ENCODE measurements at places on chromosomes 13 and 19. TPM values are rescaled to one million over a fixed set of nuclear protein-coding genes. Genes with fewer than 3 reads are reported as not detected.
A peak's percentile ranks its signal among the peaks of the same experiment; 100 is the strongest.

Gene ZNF528
- 44.6 TPM for total RNA-seq

Gene SIAH3
- 1.5 TPM for total RNA-seq

Gene CEACAM21
- 48.7 TPM for total RNA-seq

Gene CCDC122
- 4.7 TPM for total RNA-seq

Gene C1QTNF9
- not detected for total RNA-seq

Gene FCAR
- not detected for total RNA-seq

Gene CGB7
- total RNA-seq: not detected

Gene LIM2
- not detected for total RNA-seq

Gene WTIP
- 0.39 TPM for total RNA-seq

Gene TNNT1
- not detected for total RNA-seq

- no peak for DNase-seq
- peaks cover 4% of the 10 kb centered on the region for H3K36me3 ChIP-seq
- no peaks in the 10 kb centered on the region for H3K27me3 ChIP-seq
- no peak overlapping the region for H3K4me3 ChIP-seq
- peaks cover 95% of the 10 kb centered on the region for H3K4me1 ChIP-seq
These were observed 7.9 kb downstream of the UPF1 start for GRCh38 chr19:18839465-18840287.

DNA sequence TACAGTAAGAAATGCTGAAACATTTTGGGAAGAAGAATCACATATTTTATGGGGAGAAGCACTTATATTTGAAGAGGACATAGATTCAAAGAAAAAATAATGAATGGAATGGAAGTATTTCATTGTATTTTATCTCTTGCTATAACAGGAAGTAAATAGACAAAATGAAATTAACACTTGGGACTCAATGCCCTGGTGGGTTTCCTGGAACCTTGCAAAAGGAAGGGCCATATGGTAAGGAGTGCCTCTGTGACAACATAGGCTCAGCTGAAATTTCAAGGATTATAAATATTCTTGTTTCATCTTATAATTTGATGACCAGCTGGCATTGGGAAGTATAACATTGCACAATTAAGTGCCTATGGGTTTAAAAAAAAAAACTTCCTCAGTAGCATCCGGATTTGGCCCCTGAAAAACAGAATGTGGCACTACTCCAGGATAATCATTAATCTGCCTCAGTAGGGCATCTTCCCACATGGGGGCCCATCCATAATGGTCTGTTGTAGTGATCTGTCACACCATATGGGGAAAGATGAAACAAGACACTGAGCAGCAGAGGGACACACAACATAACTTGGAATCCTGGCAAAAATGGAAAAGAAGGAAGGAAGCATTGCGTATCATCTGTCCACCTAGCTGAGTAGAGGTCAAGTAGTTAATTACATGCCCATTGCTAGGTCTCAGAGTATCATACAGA lies 321.6 kb downstream of the NDFIP2 start:
- H3K4me3 ChIP-seq: no peak overlapping the region
- DNase-seq: no peak
- H3K27ac ChIP-seq: no peak overlapping the region
- H3K27me3 ChIP-seq: no peaks in the 10 kb centered on the region
- H3K36me3 ChIP-seq: no peaks in the 10 kb centered on the region
- no peaks in the 10 kb centered on the region for H3K4me1 ChIP-seq

DNA sequence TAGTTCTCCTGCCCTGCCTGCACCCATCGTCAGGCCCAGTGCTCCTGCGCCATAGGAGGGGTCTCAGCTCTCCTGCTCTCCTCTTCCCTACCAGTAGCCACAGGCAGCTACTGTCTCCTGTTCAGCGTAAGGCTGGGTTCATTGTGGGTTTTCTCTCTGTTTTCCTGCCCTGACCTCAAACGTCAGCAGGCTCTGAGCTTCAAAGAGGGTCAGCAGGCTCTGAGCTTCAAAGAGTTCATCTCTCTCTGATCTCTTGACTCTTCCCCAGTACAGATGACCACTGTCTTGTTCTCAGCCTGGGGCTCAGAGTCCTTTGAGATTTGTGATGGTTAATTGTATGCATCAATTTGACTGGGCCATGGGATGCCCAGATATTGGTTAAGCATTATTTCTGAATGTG lies 4.6 kb upstream of the CPB2 start:
- H3K4me3 ChIP-seq: no peak overlapping the region
- no peak for DNase-seq
- no peaks in the 10 kb centered on the region for H3K36me3 ChIP-seq
- H3K27ac ChIP-seq: no peak overlapping the region
- H3K4me1 ChIP-seq: peaks cover 3% of the 10 kb centered on the region
- H3K27me3 ChIP-seq: no peaks in the 10 kb centered on the region

DNA sequence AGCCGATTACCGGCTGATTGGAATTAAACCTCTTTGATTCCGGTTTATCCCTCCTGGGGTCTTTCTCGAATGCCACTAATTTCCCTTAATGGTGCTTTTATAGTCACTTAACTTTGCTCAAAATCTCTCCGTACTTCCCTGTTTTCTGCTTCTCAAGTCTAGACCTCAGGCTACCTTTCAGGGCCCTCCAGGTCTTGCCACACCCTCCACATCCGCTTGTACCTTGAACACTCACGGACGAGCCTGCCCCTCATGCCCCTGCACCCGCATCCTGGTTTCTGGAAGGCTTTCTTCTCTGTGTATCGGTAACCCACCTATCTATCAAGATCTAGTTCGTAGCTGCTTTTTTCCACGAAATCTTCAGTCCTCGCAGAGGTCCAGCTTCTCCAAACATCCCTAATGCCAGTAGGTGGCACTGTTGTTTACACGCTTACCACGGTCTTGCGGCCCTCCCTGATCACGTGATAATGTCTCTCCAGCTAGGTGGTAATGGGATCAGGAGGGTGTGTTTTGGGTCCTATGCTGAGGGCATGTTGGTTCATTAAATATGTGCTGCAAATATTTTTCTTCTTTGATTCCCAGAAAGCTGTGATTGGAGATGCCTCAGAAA lies 13.8 kb downstream of the ATP12A start:
- peak; percentile 40 for DNase-seq
- H3K4me3 ChIP-seq: no peak overlapping the region
- no peaks in the 10 kb centered on the region for H3K36me3 ChIP-seq
- H3K27ac ChIP-seq: no peak overlapping the region
- H3K4me1 ChIP-seq: peaks cover 7% of the 10 kb centered on the region

- H3K27ac ChIP-seq: no peak overlapping the region
- peaks cover 12% of the 10 kb centered on the region for H3K36me3 ChIP-seq
- H3K4me3 ChIP-seq: no peak overlapping the region
- no peaks in the 10 kb centered on the region for H3K27me3 ChIP-seq
- peaks cover 26% of the 10 kb centered on the region for H3K4me1 ChIP-seq
These were observed 2.7 kb upstream of the RPS16 start for GRCh38 chr19:39438270-39438934.

GRCh38 chr19:16497042-16497441 lies 848 bp downstream of the C19orf44 start:
- H3K4me1 ChIP-seq: peaks cover 10% of the 10 kb centered on the region
- H3K36me3 ChIP-seq: no peaks in the 10 kb centered on the region

DNA sequence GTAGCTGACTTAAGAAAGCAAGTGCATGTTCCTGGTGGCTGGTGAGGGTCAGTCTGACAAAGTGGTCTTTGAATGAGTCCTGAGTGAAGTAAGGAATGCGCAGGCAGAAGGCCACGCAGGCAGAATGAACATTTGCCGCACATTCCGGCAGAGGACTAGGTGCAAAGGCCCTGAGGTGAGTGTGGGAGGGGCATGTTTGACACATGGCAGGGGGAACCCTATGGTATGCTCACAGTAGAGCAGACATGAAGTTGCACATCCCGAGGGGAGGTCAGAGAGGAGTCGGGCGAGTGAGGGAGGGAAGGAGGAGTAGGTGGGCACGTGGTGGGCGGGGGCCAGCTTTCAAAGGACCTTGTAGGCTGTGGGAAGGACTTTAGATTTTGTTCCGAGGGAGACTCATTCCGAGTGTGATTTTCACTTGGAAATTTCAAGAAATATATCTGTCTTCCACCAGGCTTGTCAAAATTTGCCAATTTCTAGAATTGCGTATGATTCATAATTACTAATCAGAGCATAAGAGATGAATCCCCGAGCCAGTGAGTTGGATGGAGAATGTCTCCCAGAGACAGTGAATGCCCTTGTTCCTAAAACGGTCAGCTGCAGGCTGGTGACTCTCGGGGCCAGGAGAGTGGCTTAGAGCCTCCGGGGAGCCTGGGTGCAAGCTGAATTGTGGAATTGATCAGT lies 40.3 kb downstream of the ERICH6B start:
- H3K4me1 ChIP-seq: no peaks in the 10 kb centered on the region
- H3K27me3 ChIP-seq: no peaks in the 10 kb centered on the region
- H3K36me3 ChIP-seq: no peaks in the 10 kb centered on the region
- no peak overlapping the region for H3K27ac ChIP-seq
- H3K4me3 ChIP-seq: no peak overlapping the region

DNA sequence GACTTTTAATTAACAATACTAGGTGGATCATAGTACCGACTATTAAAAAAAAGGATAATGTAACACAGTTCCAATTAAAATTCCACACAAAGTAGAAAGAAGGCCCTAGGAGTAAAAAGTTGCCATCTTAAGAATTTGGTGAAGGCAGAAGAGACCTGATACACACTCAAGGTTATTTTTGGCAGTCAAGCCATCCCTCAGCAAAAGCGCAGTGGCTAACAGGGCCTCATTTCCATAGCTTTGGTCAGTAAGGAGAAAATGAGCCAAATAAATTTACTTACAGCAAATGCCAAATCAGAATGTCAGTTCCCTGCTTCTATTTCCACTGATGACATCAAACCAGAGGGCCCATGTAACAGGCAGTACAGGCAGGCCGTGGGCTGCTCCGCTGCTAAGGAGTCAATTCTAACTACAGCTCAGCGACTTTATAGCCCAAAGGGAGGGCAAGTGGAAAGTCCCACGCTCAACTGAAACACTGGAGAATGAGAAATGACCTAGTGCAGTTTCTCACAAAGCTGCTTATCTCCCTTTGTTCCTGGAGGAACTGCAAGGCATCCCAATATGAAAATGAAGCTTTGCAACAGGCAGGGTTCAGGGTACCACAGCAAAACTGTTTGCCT lies 6.3 kb downstream of the ARGLU1 start:
- H3K4me3 ChIP-seq: no peak overlapping the region
- peak; percentile 58 for DNase-seq
- peak overlapping the region; percentile 22 for H3K27ac ChIP-seq

DNA sequence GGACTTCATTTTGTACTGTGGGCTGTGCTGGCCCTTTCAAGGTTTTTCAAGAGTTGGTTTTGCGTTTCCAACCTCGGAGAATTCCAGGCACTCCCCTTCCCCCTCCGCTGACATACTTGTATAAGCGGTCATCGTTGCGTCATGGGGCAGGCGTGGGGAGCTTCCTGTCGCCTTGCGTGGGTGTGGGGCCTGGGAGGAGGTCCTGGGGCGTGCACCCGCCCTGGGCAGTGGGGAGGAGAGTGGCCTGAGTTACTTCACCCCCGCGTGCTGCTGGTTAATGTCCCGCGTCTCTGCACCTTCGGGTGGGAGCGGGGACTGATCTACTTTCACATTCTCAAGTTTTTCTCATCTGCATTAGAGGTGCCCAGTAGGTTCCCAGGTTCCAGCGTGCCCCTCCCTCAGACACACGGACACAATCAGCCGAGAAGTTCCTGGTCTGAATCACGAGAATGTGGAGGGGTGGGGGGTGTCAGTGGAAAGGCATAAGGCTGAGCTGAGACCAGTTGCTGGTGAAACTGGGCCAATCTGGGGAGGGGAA lies 4.1 kb downstream of the IER2 start:
- peak overlapping the region; percentile 98 for H3K27ac ChIP-seq
- H3K27me3 ChIP-seq: no peaks in the 10 kb centered on the region
- DNase-seq: peak; percentile 46
- peak overlapping the region; percentile 98 for H3K4me3 ChIP-seq
- peaks cover 38% of the 10 kb centered on the region for H3K4me1 ChIP-seq
- H3K36me3 ChIP-seq: peaks cover 5% of the 10 kb centered on the region

GRCh38 chr19:56141417-56141993 lies 418 bp downstream of the ZNF444 start:
- no peaks in the 10 kb centered on the region for H3K27me3 ChIP-seq
- peaks cover 22% of the 10 kb centered on the region for H3K4me1 ChIP-seq
- H3K36me3 ChIP-seq: no peaks in the 10 kb centered on the region
- peak; percentile 46 for DNase-seq

DNA sequence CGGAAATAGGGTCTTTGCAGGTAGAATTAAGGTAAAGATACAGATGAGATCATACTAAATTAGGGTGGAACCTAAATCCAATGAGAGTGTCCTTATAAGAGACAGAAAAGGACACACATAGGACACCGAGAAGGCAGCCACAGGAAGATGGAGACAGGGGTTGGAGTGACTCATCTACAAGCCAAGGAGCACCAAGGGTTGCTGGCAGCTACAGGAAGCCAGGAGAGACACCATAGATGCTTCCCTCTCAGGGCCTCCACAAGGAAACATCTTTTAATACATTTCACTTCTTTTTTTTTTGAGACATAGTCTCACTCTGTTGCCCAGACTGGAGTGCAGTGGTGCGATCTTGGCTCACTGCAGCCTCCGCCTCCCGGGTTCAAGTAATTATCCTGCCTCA lies 10.1 kb downstream of the TMEM143 start:
- H3K36me3 ChIP-seq: no peaks in the 10 kb centered on the region
- H3K4me3 ChIP-seq: no peak overlapping the region
- no peaks in the 10 kb centered on the region for H3K27me3 ChIP-seq
- H3K4me1 ChIP-seq: no peaks in the 10 kb centered on the region
- H3K27ac ChIP-seq: no peak overlapping the region
- DNase-seq: no peak

DNA sequence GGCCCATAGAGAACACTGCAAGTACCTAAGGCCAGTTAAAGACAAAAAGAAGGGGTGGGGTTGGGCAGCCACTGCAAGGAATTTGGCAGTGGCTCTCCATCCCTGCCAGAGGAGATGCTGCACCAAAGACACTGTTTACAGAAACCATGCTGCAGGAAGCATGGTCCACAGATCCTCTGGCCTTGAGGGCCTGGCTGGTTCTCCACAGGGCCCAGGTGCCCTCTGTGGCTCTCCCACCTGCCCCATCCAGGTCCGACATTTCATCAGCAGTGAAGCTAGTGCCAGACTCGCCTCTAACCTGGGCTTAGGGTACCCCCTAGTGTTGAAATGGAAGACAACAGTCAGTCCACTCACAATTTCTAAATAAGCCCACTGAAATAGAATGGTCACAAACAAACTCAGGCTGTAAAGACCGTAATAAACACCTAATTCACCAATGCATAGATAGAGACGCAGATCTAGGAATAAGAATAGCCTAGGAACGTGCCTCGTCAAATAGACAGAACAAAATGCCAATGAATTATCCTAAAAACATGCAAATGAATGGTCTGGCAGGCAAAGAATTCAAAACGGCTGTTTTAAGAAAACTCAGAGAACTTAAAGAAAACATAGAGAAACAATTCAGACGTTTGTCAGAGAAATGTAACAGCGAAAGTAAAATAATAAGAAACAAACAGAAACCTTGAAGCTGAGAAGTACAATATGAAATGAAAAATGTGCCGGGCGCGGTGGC lies 23.3 kb downstream of the LYPD4 start:
- H3K4me3 ChIP-seq: no peak overlapping the region
- H3K36me3 ChIP-seq: no peaks in the 10 kb centered on the region
- no peak overlapping the region for H3K27ac ChIP-seq
- no peaks in the 10 kb centered on the region for H3K4me1 ChIP-seq

DNA sequence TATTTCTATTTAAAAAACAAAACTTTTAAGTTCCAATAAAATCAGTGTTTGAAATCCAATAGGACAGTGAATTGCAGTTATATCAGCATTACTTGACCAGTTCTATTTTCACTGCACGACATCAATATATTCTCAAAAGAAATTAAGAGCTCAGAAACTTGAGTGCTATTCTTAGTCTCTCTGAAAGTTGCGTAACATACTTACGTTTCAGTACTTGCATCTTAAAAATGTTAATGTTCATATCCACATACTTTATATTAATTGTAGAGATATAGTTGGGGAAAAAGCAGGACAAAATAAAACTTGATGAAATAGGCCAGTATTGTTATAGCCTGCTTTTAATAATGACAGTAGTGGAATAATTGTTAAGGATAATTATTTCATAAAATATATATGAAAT lies 720.5 kb upstream of the PCDH9 start:
- no peaks in the 10 kb centered on the region for H3K36me3 ChIP-seq
- no peak overlapping the region for H3K27ac ChIP-seq
- H3K4me1 ChIP-seq: no peaks in the 10 kb centered on the region
- H3K4me3 ChIP-seq: no peak overlapping the region
